ENCODE measurements at places on chromosomes 5 and 9.
A peak's percentile ranks its signal among the peaks of the same experiment; 100 is the strongest.

DNA sequence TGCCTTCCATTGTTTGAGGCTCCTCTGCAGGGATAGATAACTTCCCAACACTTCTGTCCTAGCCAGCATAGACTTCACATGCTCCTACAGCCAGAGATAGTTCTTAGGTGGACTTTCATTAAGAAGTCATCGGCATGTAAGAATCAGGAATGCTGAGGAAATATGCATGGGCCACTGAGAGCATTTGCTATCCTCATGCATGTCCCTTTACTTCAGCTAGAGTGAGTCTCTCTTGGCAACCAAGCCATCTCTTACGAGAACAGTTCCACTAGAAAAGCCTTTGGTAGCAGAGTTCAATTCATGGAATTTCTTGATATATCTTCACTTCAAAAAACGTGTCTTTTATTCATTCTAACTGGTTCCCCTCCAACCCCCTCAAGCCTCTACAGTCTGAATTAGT, 202.4 kb downstream of the SMARCA2 start:
- no peak for DNase-seq

DNA sequence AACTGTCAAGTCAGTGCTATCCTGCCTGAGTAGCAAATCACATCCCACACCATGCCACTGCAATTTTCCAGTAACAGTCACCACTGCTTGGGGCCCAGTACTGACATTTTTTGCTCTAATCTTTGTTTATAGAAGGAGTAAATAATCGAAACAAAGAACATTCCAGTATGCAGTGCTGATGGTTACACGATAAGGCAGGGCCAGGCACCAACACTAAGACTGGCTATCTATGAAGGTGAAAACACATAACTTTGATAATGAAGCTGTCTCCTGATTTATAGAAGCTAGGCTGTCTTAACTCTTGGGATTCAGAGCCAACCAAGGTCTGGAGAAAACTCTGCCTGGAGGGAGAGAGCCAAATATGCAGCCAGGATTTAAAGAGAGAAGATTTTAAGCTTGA, 365.3 kb downstream of the BNC2 start:
- DNase-seq: peak; percentile 54

DNA sequence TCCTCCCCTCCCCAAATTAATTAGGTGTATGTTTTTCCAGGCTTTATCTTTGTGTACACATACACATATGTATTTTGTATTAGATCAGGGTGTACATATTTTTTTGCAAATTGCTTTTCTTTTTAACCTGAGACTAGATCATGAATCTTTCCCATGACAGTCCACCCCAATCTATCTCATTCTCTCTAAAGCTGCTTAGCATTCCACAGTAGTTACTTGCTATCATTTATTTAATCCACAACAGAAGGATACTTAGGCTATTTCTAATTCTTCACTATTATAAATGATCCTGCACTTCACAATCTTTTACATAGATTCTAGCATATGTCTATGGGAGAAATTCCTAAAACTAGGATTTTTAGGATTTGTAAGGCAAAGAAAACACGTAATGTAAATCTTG, 43.9 kb downstream of the SH3RF2 start:
- DNase-seq: no peak

DNA sequence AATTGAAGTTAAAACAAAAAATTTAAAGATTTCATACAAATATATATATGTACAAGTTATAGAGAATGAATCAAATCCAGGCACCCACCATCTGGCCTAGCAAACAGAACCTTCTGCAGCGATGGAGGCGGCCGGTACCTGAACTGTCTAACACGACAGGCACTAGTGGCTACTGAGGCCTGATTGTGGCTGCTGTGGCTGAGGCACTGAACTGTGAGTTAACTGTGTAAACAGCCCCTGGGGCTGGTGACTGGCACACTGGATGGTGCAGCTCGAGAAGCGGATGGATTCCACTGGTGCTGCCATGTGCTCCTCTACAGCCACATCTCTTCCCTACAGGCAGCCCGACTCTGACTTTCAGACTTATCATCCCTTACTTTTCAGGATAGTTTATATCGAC, 82.4 kb downstream of the RAPGEF1 start:
- DNase-seq: no peak

DNA sequence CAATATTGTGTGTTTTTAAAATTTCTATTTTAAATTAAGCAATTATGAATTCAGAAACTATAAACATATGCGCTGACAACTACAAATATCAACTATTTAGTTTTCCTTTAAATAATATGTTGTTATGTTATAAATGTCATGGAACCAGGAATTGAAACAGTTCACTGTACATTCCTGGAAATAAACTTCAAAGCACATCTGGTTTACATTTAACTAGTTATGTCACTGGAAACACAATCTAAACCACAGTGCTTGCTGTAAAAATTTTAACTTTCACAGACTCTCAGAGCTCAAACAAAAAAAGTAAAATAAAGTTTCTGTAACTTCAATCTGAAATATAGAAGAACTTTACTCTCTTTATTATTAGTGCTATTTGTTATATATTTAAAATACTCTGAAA, 179.2 kb downstream of the FBN2 start:
- DNase-seq: no peak

GRCh38 chr5:171386861-171387344, 746 bp upstream of the NPM1 start:
- no peak for DNase-seq

DNA sequence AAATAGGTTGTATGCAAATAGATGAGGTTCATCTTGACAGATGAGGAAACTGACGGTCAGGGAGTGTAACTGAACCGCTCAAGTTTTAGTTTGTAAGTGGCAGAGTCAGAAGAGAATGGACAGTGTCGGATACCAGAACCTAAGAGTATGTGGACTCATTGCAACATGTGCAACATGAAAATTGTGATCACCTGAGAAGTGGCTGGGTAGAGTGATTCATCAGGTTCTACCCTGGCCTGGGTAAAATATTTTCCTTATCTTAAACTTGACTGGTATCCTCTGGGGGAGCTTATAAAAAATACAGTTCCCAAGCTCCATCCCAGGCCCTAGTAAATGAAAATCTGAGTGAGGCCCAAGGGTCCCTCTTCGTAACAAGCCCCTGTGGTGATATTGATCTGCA, 35.2 kb upstream of the MIER3 start:
- DNase-seq: no peak

DNA sequence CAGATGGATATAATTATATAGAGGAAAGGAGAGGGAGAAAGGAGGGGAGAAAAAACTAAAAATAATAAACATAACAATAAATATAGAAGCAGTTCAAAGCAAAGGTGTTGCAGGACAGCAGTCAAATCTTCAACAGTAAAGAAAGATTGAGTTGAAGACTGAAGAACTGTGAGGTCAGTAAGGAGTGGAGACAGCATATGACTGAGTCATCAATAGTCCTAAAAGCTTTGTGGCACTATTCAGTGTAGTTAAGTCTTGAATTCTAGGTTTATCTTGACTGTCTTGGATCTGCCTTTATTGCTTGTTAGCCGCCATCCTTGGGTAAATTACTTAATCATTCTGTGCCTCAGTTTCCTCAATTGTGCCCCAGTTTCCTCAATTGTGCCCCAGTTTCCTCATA, 137.0 kb downstream of the MRPS30 start:
- no peak for DNase-seq

- DNase-seq: no peak
Observed at GRCh38 chr9:135090547-135090946, 3.1 kb downstream of the OLFM1 start.

- no peak for DNase-seq
Observed at GRCh38 chr9:114433086-114433485, 45.3 kb upstream of the AKNA start.

DNA sequence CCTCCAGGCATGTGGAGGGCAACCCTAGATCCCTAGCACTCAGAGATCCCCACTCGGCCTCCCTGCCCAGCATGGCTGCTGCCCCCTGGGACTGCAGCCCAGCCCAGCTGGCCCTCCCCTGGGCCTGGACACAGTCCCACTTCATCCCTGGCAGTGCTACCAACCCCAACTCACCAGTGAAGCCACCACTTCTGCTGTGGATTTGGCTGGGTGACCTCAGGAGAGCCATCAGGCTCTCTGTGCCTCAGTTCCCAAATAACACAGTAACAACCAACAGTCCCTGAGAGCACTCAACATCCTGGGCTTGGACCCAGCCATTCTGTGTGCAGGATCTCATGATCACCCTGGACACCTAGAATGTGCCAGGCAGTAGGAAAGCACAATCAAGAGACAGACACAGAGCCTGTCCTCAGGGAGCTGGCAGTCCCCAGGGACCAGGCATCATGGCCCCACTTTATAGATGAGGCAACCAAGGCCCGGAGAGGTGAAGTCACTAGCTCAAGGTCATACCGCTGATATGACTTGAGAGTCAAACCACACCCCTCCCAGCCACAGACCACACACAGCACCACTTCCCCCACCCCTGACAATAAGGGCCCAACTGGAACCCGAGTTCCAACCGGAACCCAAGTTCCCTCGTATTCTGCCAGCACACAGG, 4.7 kb upstream of the PSMB7 start:
- DNase-seq: no peak

- DNase-seq: no peak
Observed at GRCh38 chr9:77917800-77918199, 113.8 kb downstream of the GNAQ start.

GRCh38 chr5:61330341-61330844, 1.7 kb upstream of the ZSWIM6 start:
- no peak for DNase-seq

- no peak for DNase-seq
Observed at GRCh38 chr9:35852267-35852815, 17.9 kb downstream of the OR13J1 start.

- DNase-seq: no peak
Observed at GRCh38 chr5:943201-943917, 50.7 kb downstream of the TRIP13 start.

GRCh38 chr9:93686127-93686879, 109.9 kb downstream of the PHF2 start:
- DNase-seq: no peak

DNA sequence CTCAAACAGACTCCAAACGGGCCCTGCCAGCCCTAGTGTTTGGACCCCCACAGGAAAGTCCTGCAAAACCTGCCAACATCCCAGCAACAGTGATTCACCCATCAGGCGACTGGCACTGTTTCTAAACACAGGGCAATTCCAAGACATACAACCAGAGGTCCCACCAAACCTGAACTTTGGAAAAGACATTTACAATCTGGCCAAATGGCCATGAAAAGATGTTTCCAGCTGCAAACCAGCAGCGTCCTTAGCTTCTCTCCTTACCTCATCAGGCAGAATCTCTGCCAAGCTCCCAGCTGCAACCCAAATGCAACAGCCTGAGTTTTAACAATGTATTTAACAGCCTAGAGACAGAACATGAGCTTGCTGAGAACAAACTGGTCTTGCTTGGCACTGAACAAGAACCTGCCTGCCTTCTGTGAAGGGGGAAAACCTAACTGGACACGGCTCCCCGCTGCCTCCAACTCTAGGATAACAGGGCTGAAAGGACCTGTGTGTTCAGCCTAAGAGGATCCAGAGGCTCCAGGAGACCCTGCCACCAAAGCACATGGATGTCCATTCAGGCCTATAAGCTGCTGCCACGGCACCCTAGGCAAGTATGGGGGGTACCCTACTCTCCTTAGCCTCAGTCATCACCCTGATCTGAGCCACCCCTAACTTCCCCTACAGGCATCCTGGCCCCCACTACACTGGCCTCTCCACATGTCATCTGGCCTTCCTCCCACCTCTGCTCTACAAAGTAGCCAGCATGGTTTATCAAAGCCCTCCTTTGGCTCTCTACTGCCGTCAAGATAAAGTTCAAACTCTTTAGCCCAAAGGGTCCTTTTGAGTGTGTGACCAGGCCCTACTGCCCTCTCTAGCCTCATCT, 5.6 kb downstream of the P4HA2 start:
- DNase-seq: peak; percentile 78

DNA sequence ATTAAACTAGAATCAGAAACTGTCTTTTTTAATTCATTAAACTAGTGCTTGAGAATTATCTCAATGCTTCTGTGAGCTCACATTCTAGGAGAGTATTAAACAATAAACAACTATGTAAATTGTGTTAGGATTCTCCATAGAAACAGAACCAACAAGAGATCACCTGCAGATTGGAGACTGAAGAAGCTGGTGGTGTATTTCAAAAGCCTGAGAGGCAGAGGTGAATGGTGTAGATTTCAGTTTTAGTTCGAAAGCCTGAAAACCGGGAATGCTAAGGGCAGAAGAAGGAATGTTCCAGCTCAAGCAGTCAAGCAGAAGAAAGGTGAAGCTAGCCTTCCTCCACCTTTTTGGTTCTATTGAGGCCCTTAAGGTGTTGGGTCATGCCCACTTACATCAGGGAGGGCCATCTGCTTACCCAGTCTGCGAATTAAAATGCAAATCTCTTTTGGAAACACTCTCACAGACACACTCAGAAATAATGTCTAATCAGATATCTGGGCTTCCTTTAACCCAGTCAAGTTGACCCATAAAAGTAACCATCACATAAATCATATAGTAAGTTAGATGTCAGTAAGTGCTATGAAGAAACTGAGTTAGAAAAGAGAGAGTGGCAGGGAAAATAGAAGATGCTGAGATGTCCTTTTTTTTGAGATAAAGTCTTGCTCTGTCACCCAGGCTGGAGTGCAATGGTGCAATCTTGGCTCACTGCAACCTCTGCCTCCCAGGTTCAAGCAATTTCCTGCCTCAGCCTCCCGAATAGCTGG, 291.5 kb downstream of the ARRDC3 start:
- no peak for DNase-seq

GRCh38 chr5:148374690-148375360, 8.9 kb upstream of the FBXO38 start:
- DNase-seq: no peak

- no peak for DNase-seq
Observed at GRCh38 chr5:142055301-142055700, 42.5 kb upstream of the GNPDA1 start.

DNA sequence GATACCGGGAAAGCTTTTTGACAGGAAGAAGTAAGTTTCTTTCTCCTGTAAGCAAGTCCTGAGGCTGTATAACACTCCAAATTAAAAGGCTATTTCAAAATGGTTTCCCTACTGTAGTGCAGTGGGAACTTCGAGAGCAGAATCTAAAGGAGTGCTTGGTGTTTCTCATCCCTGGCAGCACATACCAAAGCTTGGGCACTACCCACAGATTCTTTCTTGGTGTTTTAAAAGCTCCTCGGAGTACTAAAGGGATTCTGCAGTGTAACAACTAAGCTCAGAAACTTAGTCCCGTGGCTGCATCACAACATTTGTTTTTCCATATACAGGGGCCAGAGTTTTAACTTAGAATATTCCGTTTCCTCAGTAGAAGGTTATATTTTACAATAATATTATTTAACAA, 5.6 kb upstream of the APC start:
- DNase-seq: no peak
